Left ventricle myocardium superior (tissue), 1 donor: ENCODE measurements at places on chromosomes 2 and 18. TPM values are rescaled to one million over a fixed set of nuclear protein-coding genes. Genes with fewer than 3 reads are reported as not detected.

DNA sequence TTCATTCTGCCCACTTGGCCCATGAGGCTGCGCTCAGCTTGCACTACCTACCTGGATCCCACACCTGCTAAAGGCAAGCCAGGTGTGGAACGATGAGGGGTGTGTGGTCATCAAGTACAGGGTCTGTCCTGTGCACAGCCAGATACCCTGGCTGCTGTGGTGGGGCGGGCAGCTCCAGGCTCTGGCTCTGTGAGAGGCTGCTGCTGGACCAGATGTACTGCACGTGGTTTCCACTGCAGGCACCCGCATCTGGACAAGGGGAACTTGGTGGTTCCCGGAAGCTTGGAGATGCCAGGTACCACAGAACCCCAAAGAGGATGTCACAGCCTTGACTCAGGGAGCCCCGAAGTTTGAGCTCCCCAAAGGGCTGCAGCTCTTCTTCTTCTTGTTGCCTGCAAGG is 68.1 kb upstream of the ZNF804A start:
- DNase-seq = peak; percentile 2

IL1RL1 gene
- 2.5 TPM for total RNA-seq

- no peak for DNase-seq
Observed at GRCh38 chr2:240341064-240341463, 94.4 kb upstream of the GPC1 start.

DNA sequence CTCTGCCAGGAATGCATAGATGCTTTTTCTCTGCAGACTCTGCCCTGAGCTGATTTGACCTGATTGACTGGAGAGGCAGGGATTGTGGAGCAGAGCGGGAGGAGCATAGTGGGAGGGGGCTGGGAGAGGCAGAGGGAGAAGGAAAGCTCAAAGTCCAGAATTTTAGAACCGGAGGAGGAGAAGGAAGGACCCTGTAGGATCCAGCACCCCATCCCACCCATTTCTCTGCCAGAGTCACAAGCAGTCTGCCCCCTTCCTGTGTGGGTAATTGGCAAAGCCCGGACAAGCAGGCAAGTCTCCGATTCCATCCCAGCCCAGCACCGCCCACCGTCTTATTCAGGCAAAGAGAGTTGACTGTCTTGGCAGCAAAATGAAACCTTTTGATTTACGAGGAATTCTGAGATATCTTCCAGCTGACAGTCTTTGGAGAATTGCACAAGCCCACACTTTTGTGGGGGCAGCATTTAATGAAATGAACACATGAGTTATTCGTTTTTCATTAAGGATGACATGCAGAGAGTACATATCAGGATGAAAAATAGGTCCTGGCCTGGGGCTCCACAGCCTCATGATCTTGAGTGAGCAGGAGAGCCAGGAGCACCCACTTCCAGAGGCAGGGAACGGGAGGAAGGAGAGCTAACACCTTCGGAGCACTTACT is 103.1 kb downstream of the MCFD2 start:
- peak; percentile 70 for DNase-seq

WDSUB1 gene
- total RNA-seq = 12.1 TPM

- no peak for DNase-seq
Observed at GRCh38 chr2:175630280-175631244, 371.5 kb downstream of the LNPK start.

CCT7 gene
- total RNA-seq = 216 TPM

TCF4 gene
- 62.8 TPM for total RNA-seq

DNA sequence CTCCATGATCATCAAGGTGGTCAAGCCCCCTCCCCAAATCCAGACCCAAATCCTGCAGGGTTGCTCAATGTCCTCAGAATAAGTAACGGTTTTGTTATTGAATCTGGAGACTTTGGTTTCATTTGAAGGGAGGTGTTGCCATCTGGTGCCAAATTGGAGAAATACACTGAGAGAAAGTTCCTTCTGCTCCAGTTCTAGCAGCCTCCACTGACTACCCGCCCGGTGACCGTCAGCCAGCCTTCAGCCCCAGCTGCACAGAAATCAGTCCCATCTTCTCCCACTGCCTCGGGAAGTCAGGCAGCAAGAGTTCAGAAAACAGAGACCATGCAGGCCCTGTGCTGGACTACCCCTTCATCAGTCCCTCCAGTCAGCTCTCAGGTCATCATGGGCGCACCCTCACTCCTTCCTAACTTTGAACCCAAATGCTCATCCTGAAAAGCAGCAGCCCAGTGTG is 38.7 kb downstream of the PKDCC start:
- DNase-seq = no peak

DNA sequence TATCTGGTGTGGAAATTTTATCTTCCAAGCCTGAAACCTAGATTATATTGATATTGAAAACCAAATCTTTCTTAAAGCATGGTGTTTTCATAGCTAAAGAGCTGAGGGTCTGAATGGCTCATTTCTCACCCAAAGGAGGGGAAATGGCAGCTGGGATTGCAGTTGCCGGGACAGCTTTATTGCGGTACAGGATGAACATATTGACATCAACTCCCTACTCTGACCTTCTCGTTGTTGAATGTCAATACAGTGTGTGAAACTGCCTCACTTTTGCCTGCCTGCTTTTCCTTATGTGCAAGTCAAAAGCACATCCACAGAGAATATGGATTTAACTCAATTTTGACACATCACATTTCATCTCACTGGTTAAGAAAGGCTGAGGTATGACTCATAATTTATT is 3.6 kb upstream of the COX7A2L start:
- DNase-seq = no peak

CD226 gene
- 0.92 TPM for total RNA-seq

FKBP7 gene
- total RNA-seq = 8.8 TPM

DNA sequence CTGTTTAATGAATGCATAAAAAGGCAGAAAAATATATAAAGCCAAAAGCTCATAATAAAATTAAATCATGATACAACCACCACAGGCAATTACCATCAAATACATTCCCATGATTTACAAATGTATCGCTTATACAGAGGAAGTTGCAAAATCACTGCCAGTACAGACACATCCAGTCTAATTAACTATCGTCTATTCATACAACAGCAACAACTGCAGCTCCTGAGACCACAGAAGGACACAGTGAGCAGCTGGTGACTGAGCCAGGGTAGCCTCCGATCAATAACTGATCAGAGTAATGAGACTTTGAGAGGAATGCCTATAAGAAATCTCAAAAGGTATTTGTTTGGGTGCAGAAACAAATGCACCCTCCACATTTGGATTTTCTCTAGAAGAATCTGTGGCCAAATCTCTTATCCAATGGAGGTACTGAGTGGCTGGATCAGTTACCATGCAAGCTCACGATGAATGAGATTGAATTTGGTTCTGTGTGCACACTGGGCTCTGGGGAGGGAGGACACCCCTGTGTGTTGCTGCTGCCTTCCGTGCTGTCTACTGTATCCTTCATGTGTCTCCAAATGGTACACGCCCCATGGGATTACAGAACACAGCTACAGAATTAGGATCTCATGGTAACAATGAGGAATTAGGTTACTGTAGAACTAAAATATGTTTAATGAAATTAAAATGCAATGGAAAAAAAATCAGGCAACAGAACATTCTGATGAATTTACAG is 119.6 kb downstream of the MBP start:
- no peak for DNase-seq

GRCh38 chr2:161135951-161136593 is 24.2 kb upstream of the TANK start:
- no peak for DNase-seq

NEUROD1 gene
- total RNA-seq = not detected

GRCh38 chr2:25309402-25309801 is 32.3 kb downstream of the DNMT3A start:
- DNase-seq = peak; percentile 62

GRCh38 chr2:134764164-134764563 is 45.4 kb upstream of the TMEM163 start:
- DNase-seq = no peak

DNA sequence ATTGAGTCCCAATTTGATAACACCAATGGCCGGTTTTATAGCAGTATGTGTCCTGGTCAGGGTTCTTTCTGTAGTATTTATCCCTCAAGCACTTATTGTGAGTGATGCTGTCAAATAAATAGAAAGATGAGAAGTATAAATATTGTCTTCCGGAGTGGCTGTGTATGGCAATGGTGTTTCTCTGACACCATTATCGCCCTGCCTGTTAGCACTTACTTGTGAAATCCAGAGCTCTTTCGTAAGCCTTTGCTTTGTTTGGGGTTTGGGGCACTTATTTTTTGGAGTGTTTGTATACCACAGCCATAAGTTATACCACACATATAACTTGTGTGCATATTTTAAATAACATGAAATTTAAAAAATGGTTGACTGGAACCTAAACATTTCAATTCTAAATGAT is 29.3 kb downstream of the CD8B2 start:
- DNase-seq = no peak
